ENCODE measurements at places on chromosomes 4 and X.

GRCh38 chr4:69239092-69239491 lies 24.5 kb upstream of the UGT2B11 start:
- no peak for DNase-seq
- H3K4me3 ChIP-seq: no peak overlapping the region
- no peaks in the 10 kb centered on the region for H3K36me3 ChIP-seq
- H3K4me1 ChIP-seq: no peaks in the 10 kb centered on the region
- H3K27ac ChIP-seq: no peak overlapping the region
- H3K27me3 ChIP-seq: no peaks in the 10 kb centered on the region

DNA sequence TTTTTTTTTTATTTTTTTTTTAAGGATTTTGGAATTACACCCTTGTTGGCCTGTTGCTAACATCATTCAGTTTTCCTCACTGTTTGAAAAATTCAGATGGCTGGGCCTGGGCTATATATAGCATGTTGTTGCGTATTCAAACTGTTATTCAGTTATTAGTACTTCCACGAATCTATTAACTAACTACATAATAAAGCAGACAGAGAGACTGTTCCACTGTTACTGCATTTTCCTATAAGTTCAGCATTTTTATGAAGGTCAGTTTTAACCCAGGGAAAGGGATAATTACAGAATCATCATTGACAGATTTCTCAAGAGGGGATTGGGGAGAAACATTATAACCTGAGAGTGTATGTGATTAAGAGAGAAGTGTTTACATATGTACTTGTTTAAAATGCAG lies 3.1 kb downstream of the DOCK11 start:
- no peaks in the 10 kb centered on the region for H3K27me3 ChIP-seq
- no peaks in the 10 kb centered on the region for H3K36me3 ChIP-seq
- DNase-seq: no peak
- peaks cover 52% of the 10 kb centered on the region for H3K4me1 ChIP-seq

GRCh38 chr4:89298788-89299152 lies 8.8 kb downstream of the GPRIN3 start:
- H3K4me1 ChIP-seq: peaks cover 92% of the 10 kb centered on the region
- peak overlapping the region; percentile 84 for H3K4me3 ChIP-seq
- DNase-seq: no peak
- no peaks in the 10 kb centered on the region for H3K27me3 ChIP-seq
- peak overlapping the region; percentile 95 for H3K27ac ChIP-seq
- H3K36me3 ChIP-seq: no peaks in the 10 kb centered on the region

DNA sequence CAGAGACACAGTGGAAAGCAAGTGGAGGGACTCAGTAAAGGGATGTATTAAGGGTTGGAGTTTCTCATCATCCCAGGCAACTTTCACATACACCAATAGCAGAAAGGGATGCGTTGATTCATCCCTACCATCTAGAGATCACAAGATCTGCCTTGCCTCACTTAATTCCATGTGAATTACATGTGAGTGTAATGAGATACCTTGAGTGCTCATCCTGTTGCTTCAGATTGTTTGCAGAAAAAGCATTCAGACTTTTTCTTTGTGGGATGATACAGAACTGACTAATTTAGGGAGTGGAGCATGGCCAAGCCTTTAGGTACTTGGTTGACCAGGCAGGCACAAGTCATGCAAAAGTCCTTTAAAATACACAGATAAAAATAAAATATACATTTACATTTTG lies 124.8 kb upstream of the SLIT2 start:
- no peak overlapping the region for H3K27ac ChIP-seq
- no peak overlapping the region for H3K4me3 ChIP-seq
- H3K4me1 ChIP-seq: no peaks in the 10 kb centered on the region
- H3K36me3 ChIP-seq: no peaks in the 10 kb centered on the region
- DNase-seq: no peak

- no peak for DNase-seq
- H3K36me3 ChIP-seq: no peaks in the 10 kb centered on the region
- H3K27me3 ChIP-seq: no peaks in the 10 kb centered on the region
- H3K4me1 ChIP-seq: no peaks in the 10 kb centered on the region
Observed at GRCh38 chr4:186957952-186958555, 234.4 kb upstream of the FAT1 start.

DNA sequence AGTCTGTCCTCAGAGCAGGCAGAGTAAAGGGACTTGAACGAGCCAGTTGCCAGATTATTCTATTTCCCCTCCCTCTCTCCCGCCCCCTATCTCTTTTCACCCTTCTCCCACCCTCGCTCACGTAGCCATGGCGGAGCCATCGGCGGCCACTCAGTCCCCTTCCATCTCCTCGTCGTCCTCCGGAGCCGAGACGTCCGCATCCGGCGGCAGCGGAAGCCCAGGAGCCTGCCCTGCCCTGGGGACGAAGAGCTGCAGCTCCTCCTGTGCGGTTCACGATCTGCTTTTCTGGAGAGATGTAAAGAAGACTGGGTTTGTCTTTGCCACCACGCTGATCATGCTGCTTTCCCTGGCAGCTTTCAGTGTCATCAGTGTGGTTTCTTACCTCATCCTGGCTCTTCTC lies 106.2 kb upstream of the SMAD1 start:
- no peak overlapping the region for H3K27ac ChIP-seq
- no peak overlapping the region for H3K4me3 ChIP-seq
- no peaks in the 10 kb centered on the region for H3K4me1 ChIP-seq

DNA sequence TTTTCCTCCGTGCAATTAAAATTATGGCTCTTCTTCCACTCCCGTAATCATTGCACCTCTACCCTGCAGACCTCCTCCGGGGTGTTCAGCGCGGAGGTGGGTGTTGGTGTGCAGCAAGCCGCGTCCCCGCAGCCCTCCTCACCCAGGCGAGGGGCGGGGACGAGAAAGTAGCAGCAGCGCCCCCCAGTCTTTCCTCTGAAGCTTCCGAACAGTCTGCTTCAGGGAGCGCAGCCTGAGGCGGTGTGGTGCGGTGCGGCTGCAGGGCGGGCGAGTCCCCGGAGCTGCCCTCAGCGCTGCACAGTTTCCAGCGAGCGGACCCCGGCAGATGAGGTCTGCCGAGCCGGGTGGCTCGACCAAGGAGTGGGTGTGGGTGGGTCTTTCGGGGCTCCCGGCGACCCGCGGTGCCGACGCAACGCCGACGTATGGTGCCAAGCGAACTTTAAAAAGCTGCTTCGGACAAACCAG lies at the start of gene FRAS1:
Gene FRAS1, plus strand, starts transcription at position 189 of the 465 bp plus-strand sequence. CDS start 687 bp downstream, outside the sequence.
- peaks cover 64% of the 10 kb centered on the region for H3K27me3 ChIP-seq
- H3K27ac ChIP-seq: peak within 1 kb of the TSS; percentile 60
- DNase-seq: peak; percentile 21
- H3K4me3 ChIP-seq: peak within 1 kb of the TSS; percentile 81

DNA sequence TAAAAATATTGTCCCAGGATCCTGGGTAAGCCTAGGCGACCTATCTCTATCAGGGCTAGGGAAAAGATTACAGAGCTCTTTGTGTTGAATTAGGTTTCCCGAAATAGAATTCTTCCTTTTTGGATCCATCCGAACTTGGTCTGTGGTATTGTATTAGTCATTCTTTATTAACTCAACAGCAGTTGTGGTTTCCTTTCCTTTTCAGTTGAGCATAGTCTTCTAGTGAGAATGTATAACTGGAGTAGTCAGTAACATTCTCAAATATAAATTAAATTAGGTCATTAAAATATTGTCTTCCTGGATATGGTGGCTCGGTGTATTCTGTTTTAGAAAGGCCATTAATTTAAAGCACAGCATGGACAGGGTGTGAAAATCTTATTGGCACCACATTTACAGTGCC lies 520.4 kb downstream of the NLGN4X start:
- H3K4me1 ChIP-seq: no peaks in the 10 kb centered on the region
- DNase-seq: no peak
- no peak overlapping the region for H3K27ac ChIP-seq
- no peaks in the 10 kb centered on the region for H3K27me3 ChIP-seq
- H3K36me3 ChIP-seq: no peaks in the 10 kb centered on the region
- no peak overlapping the region for H3K4me3 ChIP-seq

DNA sequence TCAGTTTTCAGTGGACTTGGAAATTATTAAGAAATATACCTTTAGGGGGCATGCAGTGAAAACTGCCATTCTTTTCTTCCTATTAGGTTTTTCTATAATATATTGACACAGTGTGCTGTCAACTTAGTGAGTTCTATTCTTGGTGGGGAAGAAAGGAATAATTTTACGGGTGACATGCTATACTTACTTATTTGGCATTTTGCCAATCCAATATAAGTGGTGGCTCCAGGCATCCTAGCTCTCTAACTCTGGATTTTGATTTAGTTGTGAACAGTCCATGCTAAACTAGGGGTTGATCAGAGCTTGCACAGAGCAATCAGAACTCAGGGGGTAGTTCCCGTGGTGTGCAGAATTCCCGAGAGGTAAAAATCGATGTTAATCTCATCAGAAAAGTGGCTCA lies 277.7 kb upstream of the FTHL17 start:
- H3K4me1 ChIP-seq: no peaks in the 10 kb centered on the region
- H3K27me3 ChIP-seq: no peaks in the 10 kb centered on the region
- H3K4me3 ChIP-seq: no peak overlapping the region
- H3K27ac ChIP-seq: no peak overlapping the region
- DNase-seq: no peak
- no peaks in the 10 kb centered on the region for H3K36me3 ChIP-seq

- H3K27ac ChIP-seq: no peak overlapping the region
- H3K36me3 ChIP-seq: no peaks in the 10 kb centered on the region
- H3K27me3 ChIP-seq: no peaks in the 10 kb centered on the region
- H3K4me1 ChIP-seq: peaks cover 11% of the 10 kb centered on the region
- no peak overlapping the region for H3K4me3 ChIP-seq
Observed at GRCh38 chr4:2771264-2771663, 15.1 kb upstream of the TNIP2 start.

DNA sequence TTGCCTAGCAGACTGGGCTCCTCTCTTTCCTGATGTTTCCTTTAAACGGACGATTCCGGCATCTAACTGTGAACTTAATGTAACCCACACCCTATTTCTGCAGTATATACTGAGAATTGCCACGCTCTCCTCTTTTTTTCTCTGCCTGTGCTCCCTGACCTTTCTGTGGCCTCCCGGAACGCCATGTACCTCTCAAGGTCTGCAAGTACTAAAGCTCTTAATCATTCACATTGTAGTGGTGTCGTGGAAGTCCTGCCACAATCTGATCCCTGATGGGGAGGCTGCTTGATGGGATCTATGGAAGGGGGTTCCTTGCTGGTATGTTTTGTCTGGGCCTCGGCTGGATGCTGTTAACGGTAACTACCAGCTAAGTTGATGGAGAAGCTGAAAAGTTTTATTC lies 302.9 kb upstream of the EPHA5 start:
- DNase-seq: no peak
- no peak overlapping the region for H3K4me3 ChIP-seq
- no peaks in the 10 kb centered on the region for H3K27me3 ChIP-seq
- H3K36me3 ChIP-seq: no peaks in the 10 kb centered on the region

DNA sequence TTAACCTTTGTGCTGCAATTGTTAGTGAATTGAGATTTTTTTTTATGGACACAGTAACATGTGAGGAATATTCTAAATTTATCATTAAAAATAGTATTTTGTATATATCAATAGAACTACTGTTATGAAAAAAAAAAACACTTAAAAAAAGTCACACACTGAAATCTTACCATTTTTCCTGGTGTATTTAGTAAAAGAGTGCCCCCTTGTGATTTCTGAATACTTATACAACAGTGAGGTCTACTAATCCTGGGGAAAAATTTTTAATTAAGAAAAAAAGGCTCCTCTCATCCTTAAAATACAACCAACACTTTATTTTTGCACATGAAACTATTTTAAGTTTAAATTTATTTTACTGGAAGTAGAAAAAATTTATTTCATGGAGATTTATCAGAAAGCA lies 56.4 kb upstream of the SPOCK3 start:
- no peaks in the 10 kb centered on the region for H3K4me1 ChIP-seq
- H3K36me3 ChIP-seq: no peaks in the 10 kb centered on the region
- DNase-seq: no peak
- H3K27me3 ChIP-seq: no peaks in the 10 kb centered on the region
- no peak overlapping the region for H3K27ac ChIP-seq

- no peak overlapping the region for H3K27ac ChIP-seq
- H3K36me3 ChIP-seq: no peaks in the 10 kb centered on the region
- no peaks in the 10 kb centered on the region for H3K4me1 ChIP-seq
- H3K27me3 ChIP-seq: no peaks in the 10 kb centered on the region
- H3K4me3 ChIP-seq: no peak overlapping the region
Observed at GRCh38 chr4:183255487-183255886, 64.6 kb downstream of the CLDN22 start.

DNA sequence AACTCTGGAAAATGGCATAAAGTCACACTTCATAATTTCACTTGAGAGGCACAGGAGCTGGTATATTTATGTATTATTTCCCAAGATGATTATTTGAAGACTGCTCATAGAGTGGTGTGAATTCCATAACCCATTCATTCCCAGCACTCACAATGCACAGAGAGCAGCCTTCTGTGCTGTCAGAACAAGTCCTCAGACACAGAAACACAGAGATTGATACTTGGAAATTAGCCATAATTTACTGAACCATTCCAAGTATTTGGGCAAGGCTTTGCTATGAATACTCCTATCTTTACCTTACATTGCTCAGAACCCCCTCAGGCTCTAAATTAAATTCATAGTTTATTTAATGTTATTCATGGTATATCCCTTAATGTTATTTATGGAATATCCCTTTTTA lies 53.6 kb downstream of the PABPC4L start:
- no peak overlapping the region for H3K4me3 ChIP-seq
- no peaks in the 10 kb centered on the region for H3K27me3 ChIP-seq
- no peaks in the 10 kb centered on the region for H3K36me3 ChIP-seq
- H3K4me1 ChIP-seq: no peaks in the 10 kb centered on the region

- no peak overlapping the region for H3K27ac ChIP-seq
- no peak overlapping the region for H3K4me3 ChIP-seq
- no peaks in the 10 kb centered on the region for H3K36me3 ChIP-seq
Observed at GRCh38 chrX:75596178-75596577, 73.3 kb upstream of the ZDHHC15 start.
